Naive thymus-derived CD8-positive, alpha-beta T cell (primary cell): ENCODE measurements at places on chromosomes 7 and 10. TPM values are rescaled to one million over a fixed set of nuclear protein-coding genes. Genes with fewer than 3 reads are reported as not detected.

The NFE2L3 gene
- 2.1 TPM for total RNA-seq

- no peak for DNase-seq
Observed at GRCh38 chr7:7550663-7551062, 15.0 kb upstream of the COL28A1 start.

GRCh38 chr7:135509589-135509838 is 388 bp downstream of the CNOT4 start:
- DNase-seq, result peak; percentile 18

The CYP2C9 gene
- not detected for total RNA-seq

DNA sequence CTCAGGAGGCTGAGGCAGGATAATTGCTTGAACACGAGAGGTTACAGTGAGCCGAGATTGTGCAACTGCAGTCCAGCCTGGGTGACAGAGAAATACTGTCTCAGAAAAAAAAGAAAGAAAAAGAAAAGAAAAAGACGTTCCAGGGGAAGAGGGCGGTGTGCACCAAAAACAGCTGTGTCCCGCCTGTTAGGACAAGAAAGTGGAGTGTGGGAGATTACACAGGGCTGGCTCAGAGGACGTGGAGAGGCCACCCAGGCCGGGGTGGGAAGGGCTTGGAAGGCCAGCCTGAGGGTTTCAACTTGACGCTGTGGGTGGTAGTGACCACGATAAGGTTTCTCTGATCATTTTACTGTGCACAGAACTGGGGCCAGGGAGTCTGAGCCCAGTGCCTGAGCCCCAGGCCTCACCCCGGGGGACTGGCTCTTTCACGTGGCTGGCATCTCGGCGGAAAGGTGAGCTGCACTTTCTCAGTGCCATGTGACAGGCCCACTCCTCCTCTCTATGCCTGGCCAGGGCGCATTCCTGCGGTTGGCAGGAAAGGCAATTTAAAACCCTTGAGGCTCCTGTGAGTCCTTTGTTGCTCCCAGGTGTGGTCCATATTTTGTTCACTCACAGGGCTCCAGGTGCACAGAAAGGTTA is 13.9 kb downstream of the RHBDD2 start:
- DNase-seq, result no peak

DNA sequence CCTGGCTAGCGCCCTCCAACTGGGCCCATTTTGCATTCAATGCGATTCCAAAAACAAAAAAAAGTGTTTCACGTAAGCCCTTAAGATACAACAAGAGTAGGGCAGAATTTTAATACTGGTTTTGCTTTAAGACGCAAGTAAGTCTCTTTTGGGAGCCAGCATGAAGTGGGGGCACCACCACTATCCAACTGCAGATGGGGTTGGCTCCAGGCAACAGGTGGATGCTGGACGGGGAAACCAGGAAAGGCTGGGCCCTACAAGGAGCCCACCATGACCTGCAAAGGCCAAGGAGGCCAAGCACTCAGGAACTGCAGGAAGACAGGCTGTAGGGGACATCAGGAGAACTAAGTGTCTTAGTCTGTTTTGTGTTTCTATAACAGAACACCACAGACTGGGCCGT is 86.5 kb upstream of the INSIG1 start:
- no peak for DNase-seq

DNA sequence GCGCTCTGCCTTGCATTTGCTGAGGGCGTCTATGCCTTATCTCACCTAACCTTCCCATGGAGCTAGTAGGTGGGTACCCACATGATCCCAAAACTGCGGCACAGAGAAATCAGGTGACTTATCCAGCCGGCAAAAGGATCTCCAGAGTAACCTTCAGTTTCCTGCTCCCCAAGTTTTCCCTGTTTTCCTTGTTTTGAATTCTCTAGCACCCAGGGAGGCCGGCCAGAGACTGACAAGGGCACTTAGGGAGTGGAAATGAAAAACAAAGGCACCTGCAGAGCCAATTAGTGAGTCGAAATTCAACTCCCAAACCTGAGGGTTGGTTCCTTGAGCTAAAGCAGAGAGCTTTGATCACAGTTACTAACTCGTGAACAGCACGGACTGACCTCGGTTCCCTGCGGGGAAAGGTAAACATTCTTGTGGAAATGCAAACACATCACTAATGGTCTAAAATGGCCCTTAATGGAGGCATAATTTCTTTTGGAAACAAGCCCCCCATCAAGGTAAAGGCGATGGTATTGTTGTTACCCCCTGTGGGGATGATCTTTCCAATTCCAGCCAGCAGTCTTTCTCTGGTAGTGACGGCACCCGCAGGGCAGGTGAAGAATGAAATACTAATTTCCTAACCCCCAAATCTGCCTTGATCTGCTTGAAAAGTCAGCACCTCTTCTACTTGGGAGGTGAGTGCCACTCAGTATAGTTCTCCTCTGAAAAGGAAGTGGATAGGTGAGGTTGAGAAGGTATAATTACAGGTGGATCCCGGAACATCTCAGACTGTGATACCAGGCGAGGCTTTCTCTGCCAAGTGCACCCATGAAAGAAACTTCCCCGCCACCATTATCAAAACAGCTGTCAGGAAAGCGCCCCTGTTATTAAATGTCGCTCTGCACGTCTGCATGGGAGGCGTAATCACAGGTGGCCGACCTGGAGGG is 365.6 kb upstream of the AUTS2 start:
- no peak for DNase-seq

GRCh38 chr10:123026302-123026701 is 17.5 kb downstream of the ACADSB start:
- no peak for DNase-seq

The RNF32 gene
- total RNA-seq, result 0.60 TPM

DNA sequence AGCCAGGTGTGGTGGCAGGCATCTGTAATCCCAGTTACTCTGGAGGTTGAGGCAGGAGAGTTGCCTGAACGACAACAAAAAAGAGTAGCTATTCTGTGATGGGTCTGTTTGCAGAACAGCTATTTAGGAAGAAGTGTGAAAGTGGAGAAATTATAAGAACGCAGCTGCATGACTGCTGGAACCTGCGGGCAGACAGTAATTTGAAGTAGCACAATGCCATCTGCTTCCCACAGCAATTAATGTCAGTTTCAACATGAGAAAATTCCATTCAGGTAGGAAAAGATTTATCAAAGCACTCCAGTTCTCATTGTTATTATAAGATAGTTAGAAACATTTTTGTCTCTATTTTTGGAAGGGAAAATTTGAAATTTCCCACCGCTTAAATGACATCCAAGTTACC is 21.5 kb downstream of the LAMB1 start:
- DNase-seq, result no peak

GRCh38 chr7:681551-682307 is 44.8 kb upstream of the DNAAF5 start:
- no peak for DNase-seq

- DNase-seq, result no peak
Observed at GRCh38 chr10:87578842-87579401, 74.2 kb downstream of the MINPP1 start.

The KLF14 gene
- not detected for total RNA-seq

The AKR1C4 gene
- not detected for total RNA-seq

The FXYD4 gene
- not detected for total RNA-seq

GRCh38 chr10:48332166-48332870 is 25.8 kb downstream of the MAPK8 start:
- no peak for DNase-seq

DNA sequence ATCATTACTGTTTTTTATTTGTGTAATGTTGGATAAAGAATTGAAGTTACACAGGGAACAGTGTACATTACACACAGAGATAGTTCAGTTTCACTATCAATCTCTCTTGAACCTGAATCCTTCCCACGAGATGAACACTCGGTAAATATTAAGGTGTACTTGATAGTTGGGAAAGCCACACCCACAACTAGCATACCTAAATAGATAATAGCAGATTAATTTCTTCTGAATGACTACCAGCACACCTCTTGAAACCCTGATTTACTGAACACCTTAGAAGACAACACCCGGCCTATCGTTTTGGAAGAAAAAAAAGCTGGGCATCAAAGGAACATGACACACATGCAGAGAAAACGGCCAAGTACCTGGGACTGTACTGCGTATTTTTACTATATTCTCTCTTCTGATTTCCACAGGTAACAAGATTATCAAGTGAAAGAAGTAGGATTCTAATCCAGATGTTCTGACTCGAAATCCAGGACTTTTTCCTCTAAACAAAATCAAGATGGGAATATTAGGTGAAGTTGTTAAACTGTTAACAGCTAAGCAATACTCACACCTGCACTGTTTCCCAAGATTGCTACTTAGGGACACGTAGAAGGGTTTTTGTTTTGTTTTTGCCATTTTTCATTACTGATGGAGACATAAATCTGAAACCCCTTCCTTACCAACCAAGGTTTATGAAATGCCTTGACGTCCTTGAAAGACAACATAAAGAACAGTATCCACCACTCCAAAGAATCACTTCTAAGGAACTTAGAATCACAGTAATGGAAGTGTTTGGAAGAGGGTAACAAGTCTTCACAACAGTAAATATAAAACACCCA is 1.0 kb downstream of the CCDC186 start:
- peak; percentile 24 for DNase-seq

- DNase-seq, result no peak
Observed at GRCh38 chr7:47670729-47671128, 88.8 kb upstream of the TNS3 start.

GRCh38 chr7:131753620-131754222 is 197.3 kb upstream of the PODXL start:
- no peak for DNase-seq

- no peak for DNase-seq
Observed at GRCh38 chr7:35565927-35566326, 129.0 kb downstream of the HERPUD2 start.

- no peak for DNase-seq
Observed at GRCh38 chr10:49365275-49365674, 30.6 kb downstream of the DRGX start.

The OGDHL gene
- total RNA-seq, result not detected

The ALOX5 gene
- total RNA-seq, result 11.2 TPM

The NKX1-2 gene
- total RNA-seq, result not detected

The ACTR3C gene
- 12.8 TPM for total RNA-seq

The HMX3 gene
- total RNA-seq, result not detected

The EGR2 gene
- 1.2 TPM for total RNA-seq

DNA sequence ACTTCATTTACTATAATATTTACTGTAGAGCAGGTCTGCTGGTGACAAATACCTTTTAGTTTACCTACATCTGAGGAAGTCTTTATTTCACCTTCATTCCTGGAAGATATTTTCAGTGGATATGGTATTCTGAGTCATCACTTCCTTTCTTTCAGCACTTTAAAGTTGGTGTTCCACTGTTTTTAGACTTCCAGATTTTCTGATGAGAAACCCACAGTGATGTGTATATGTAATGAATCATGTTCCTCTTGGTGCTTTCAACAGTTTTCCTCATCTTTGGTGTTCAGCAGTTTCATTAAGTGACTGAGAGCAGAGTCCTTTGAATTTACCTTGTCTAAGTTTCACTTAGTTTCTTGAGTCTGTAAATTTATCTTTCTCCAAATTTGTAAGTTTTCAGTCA is 36.4 kb downstream of the COPG2 start:
- DNase-seq, result no peak

- no peak for DNase-seq
Observed at GRCh38 chr7:43701500-43701854, 27.8 kb downstream of the COA1 start.

GRCh38 chr7:143480501-143480900 is 2.8 kb downstream of the TAS2R41 start:
- no peak for DNase-seq

DNA sequence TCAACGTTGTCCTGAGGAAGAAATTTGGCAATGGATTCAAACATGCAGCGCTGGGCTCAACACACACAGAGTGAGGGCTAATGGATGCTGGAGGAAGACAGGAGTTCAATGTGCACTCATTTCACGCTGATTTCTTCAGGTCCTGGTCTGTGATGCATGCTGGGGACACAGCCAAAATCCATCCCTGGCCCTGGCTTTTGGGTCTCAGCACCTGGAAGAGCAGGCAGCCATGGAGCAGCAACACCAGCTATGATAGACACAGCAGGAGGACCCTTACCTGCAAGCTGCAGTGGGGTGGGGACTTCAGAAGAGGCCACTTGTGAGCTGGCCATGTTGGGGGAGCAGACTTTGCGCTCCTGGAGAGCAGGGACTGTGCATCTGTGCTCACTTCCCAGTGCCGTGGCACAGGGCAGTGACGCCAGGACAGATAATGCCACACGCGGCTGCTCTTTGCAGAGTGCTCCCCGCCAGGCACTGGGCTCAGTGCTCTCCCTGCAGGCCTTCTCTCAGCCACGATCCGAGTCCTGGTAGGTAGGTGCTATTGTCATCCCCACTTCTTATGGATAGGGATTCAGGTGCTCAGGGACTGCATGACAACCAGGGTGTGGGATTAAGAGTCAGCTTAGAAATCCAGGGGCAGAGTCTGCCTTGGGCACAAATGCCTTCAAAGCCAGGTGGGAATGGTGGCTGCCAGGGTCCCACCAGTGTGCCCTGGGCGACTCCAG is 138.8 kb upstream of the UNC5B start:
- no peak for DNase-seq

DNA sequence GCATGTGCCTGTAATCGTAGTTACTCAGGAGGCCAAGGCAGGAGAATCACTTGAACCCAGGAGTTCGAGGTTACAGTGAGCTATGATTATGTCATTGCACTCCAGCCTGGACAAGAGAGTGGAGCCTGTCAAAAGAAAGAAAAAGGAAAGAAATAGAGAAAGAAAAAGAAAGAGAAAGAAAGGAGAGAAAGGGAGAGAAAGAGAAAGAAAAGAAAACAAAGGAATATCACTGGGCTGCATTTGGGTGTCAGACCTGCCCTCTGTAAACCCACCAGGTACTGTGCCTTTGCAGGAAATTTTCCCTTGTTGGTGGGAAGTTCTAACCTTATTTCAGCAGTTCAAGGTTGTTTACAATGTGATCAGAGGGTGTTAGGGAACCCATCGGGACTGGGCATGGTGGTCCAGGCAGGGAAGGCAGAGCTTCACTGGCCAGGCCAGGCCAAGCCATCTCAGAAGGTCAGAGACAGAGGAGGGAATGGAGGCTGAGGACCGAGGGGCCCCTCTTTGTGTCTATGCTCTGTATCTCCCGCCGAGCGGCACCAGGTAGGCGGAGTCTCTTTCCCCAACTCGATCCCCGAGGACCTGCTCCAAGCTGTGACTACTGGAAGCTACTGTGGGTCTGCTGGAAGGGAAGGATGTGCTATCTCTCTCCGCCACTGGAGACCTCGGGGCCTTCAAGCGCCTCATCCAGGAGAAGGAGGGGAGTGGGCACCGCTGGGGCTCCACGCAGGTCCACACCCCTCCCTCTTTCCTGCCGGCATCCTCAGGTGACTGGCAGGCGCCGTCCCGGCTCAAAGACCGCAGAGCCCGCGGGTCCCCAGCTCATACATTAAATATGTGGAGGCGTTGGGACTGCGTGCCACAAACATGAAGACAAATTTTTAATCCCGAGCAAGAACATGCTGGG is 15.2 kb upstream of the KAZALD1 start:
- DNase-seq, result no peak

- DNase-seq, result no peak
Observed at GRCh38 chr10:124037784-124038183, 55.6 kb downstream of the CHST15 start.

The OR13A1 gene
- 0.29 TPM for total RNA-seq

DNA sequence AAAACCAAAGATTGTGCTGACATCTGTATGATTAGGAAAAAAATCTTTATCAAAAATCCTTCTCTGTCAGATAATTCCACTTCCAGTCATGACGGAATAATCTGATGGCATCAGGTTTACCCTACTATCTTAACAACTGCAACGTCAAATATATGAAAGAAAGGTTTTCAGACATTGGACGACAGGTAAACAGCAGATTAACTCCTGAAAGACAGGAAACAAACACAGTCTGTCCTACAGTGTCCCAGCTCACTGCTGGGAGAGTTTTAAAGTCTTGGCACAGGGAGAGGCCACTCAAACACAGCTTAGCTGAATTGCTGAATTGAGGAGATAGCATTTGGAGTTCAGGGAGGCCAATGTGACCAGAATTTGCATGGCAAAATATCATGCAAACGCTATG is 186.3 kb upstream of the KCTD7 start:
- no peak for DNase-seq

GRCh38 chr10:32927750-32928149 is 30.3 kb downstream of the ITGB1 start:
- no peak for DNase-seq
